Stomach (tissue), 19 donors: ENCODE measurements at places on chromosomes 2 and 18. TPM values are rescaled to one million over a fixed set of nuclear protein-coding genes. Genes with fewer than 3 reads are reported as not detected.
A peak's percentile ranks its signal among the peaks of the same experiment; 100 is the strongest.

ST8SIA5 gene
- polyA plus RNA-seq: 0.19 TPM

DNA sequence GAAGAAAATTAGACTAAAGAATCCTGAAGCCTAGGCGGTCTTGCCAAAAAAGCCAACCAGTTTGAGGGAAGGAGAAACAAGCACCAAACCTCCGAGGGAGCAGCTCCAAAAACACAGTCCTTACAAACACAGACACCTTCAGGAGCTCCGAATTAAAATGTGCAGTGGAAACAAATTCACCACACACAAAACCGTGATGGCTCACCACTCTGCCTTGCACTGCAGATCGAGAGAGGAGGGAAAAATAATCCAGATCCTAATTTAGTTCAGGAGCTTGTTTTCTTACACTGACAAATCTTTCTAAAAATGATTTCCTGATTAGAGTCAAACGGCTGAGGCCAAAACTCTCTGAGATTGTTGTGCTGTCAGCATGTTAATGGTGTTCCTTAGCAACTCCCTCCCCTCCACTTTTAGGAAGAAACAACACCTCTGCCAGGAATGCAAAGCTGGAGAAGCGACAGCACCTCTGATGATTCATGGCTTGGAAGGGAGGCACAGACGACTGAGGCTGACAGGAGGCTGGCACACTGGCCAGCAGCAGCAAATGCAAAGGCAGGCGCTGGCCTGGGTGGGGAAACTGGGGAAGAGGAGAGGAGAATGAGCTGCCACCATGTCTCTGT is 249.4 kb upstream of the KLHL29 start:
- DNase-seq: peak; percentile 41

DAPL1 gene
- not detected for polyA plus RNA-seq

DNA sequence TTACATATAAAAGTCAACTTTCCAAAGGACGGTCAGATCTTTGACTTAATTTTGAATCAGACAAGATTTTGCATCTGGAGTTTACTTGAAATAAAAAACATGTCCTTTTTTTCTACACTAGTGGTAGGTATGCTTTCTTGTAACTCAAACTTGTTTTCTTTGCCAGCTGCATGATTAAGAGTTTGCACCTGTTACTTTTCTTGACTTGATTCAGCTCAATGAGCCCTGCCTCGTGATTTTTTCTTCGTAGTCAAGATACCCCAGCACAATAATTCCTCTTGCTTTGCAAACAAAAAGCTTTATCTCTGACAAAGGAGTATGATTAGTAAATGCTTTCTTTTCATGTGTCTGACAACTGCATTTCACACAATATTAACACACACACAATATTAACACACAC is 82.3 kb downstream of the FBXO15 start:
- DNase-seq: no peak

DNA sequence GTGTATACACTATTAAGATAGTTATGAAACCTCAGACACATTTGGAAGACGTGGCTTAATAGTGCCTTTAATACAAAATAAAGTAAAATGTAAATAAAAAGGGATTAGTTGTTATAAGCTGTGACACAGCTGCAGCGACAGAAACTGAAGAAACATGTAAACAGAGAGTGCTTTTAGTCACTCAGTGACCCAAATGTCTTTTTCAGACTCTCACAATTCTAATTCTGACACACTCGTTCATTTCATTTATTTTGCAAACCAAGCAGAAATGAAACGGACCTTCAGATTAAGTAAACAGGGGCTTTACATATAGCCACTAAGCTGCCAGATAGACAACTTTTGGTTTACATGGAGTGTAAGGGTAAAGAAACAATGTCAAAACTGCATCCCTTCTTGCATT is 181.0 kb upstream of the ETAA1 start:
- peak; percentile 56 for DNase-seq

DNA sequence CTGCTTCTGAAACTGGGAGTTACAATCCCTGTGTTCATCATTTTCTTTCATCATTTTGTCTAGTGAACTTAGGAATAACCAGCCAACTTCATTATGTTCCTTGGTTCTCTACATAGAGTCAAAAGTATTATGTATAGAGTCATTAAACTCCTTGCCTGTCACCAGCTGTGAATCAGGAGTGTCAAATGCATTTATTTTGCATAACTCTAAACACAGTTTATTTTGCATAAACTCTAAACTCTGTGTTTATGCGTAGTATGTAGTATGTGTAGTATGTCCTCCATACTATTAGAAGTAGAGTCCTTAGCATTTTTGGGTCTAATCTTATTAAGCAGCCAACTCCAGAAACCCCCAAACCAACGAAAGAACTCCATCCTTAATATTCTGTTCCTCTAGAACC is 164.4 kb downstream of the EVA1A start:
- DNase-seq: no peak

AOX1 gene
- 9.4 TPM for polyA plus RNA-seq
